T follicular helper cell (primary cell): ENCODE measurements at places on chromosomes 16 and 17.

DNA sequence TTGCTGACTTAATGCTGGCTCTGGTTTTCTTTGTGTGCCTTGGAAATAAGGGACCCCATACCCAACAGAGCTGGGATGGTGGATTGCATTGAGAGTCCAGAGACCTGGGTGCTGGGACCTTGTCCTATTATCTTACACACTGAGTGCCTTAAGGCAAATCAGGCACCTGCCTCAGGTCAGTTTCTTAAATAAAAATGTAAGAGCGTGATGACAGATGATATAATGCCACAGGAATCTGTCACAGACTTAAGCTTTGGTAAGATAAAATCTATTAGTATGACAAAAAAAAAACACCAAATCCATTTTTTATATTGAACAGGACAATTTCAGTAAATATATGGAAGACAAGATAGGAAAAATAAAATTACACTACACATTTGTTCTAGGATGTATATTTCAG is 1.6 kb downstream of the MT1A start:
- DNase-seq, result no peak

- DNase-seq, result no peak
These were observed 141.2 kb downstream of the CMIP start for GRCh38 chr16:81585785-81586184.

DNA sequence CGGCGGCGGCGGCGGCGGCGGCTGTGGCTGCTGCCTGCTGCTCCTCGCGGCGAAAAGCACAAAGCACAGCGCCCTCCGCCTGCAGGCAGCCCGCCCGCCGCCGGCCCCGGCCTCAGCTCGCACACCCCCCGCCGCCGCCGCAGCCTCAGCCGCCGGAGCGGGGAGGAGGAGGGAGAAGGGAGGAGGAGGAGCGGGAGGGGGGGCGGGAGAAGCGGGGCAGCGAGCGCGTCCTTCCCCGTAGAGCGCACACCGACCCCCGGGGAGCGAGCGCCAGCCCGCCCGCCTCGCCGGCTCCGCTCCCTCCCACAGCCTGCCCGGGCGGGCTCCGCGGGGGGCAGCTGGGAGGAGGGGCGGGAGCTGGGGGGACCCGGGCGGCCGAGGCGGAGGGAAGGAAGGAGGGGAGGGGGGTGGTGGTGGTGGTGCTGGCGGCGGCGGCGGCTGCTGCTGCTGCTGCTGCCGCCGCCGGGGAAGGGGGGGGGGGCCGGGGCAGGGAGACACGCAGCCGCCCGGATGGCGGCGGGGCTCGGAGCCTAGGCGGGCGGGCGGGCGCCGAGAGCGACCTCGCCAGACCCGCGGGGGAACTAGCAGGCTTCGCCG is at the start of gene UBTF:
Gene UBTF (minus strand): TSS at position 60 of the 597 bp plus-strand sequence. CDS start 1,446 bp downstream, outside the sequence.
- DNase-seq, result peak; percentile 65

DNA sequence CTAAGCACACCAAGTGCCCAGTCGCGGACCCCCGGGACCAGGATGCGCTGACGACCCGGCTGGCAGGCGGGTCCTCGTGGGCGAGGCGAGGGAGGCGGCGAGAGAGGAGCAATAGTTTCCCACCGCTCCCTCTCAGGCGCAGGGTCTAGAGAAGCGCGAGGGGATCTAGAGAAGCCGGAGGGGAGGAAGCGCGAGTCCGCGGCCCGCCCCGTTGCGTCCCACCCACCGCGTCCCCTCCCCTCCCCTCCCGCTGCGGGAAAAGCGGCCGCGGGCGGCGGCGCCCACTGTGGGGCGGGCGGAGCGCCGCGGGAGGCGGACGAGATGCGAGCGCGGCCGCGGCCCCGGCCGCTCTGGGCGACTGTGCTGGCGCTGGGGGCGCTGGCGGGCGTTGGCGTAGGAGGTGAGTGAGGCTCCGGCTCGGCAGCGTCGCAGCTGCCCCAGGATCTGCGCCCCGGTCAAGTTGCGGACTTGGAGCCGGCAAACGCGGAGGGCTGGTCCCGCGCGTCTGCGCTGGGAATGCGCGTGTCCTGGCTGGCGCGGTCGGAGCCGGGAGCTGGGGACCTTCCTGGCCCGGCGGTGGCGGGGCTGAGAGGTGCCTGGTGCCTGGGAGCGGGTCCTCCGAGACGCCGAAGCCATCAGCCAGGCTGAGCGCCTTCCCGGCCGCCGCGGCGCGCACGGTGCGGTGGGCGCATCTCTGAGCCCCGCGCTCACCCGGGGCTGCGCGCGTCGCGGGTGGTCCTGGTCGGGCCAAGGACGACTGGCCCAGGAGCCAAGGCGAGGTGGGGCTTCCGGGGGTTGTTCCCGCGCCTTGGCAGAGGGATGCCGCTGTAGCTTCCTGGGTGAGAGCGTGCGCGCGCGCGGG is at the start of gene ITGB3:
Gene ITGB3 (plus strand): TSS at position 287 of the 862 bp plus-strand sequence. CDS start 35 bp downstream, at position 322.
- peak; percentile 35 for DNase-seq

- no peak for DNase-seq
These were observed 9.6 kb upstream of the MAPK3 start for GRCh38 chr16:30132591-30132990.

- DNase-seq, result no peak
These were observed 31.0 kb upstream of the BHLHA9 start for GRCh38 chr17:1239210-1239609.

DNA sequence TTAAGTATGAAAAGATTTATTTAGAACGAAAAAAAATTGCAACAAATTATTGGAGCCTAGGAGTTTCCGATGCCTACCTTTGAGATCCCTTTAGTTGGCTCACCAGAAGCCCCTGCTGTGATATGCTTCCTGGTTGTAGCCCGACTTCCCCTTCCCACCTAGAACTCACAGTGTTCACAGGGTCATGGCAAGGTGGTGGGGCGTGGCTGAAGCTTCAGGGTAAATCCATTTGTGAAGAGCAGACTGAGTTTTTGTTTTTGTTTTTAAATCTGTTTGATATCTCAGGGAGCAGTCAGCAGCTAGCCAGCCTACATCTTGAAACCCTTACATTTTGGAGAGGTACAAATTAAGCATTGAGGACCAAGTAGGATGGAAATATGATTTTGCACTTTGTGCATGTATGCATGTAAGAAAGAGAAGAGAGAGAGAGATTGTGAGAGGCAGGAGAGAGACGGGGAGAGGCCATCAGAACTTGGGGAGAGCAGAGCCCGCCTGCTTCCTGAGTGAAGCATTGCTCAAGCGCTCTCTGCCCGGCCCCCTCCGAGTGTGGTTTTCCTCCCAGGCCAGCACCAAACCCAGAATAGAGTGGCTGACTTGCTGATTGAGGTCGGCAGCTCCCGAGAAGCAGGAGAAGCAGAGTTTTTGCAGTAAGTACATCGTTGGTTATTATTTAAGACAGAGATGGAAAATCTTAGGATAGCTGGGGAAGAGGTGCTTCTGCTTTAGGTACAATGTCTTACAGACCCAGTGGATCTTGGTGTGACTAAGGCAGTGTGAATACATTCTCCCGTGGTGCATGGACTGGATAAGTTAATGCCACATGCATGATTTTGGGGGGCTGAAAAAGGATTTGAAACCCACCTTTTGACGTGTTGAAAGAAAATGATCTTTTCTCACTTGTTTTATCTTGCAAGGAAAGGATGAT is 64.2 kb downstream of the SPECC1 start:
- DNase-seq, result no peak

- DNase-seq, result no peak
These were observed 61.3 kb upstream of the ADORA2B start for GRCh38 chr17:15883617-15884111.

GRCh38 chr17:46958041-46958591 is 20.9 kb downstream of the RPRML start:
- DNase-seq, result no peak

GRCh38 chr16:78543023-78543422 is 443.6 kb downstream of the WWOX start:
- DNase-seq, result no peak

- no peak for DNase-seq
These were observed 43.9 kb downstream of the USP31 start for GRCh38 chr16:23105309-23105708.

DNA sequence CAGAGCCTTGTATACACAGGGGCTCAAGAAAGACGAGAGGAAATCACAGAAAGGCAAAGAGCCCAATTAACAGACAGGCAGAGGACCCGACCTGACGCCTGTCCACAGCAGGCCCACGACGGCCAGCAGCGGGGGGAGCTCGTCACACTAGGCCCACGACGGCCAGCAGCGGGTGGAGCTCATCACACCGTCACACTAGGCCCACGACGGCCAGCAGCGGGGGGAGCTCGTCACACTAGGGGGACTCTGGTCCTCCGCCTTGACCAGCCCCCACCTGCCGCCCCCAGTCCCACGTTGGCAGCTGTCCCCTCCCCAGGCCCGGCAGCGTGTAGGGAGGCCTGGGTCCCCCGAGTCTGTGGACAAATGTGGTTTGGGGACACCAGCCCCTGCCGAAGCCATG is 23.7 kb upstream of the GNG13 start:
- DNase-seq, result no peak

- DNase-seq, result no peak
These were observed 70.9 kb upstream of the KIFC3 start for GRCh38 chr16:57873218-57873617.

DNA sequence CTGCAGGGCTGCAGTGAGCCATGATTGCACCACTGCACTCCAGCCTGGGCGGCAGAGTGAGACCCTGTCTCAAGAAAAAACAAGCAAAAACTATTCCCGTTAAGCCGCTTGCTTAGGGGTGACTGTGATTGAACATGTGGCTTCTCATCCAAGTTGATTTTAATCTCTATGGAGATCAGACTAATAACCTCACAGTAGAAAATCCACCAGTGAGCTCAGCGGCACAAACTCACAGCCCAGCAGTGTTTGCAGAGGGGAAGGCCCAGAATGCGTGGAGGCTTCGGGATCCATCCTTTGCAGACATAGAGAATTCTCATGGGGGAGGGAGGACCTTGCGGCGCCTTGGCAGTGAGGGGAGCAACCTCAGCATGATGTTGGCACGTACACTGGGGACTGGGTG is 7.4 kb downstream of the BANP start:
- no peak for DNase-seq

- no peak for DNase-seq
These were observed 115.7 kb upstream of the IRX3 start for GRCh38 chr16:54402270-54402669.

DNA sequence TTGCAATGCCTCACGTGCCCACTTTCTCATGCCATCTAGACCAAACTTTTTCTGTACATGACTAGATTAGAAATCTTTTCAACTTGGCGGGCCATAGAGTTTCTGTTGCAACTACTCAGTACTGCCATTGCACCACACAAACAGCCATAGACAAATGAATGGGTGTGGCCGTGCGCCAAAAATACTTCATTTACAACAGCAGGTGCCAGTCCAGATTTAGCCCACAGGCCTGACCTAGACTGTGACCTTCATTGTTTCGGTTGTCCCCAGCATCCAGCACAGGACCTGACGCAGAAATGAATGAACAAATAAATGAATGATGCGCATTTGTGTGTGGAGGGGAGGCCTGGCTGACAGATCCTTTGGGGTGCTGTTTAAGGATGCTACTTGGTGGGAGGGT is 14.3 kb upstream of the PDK2 start:
- DNase-seq, result no peak

DNA sequence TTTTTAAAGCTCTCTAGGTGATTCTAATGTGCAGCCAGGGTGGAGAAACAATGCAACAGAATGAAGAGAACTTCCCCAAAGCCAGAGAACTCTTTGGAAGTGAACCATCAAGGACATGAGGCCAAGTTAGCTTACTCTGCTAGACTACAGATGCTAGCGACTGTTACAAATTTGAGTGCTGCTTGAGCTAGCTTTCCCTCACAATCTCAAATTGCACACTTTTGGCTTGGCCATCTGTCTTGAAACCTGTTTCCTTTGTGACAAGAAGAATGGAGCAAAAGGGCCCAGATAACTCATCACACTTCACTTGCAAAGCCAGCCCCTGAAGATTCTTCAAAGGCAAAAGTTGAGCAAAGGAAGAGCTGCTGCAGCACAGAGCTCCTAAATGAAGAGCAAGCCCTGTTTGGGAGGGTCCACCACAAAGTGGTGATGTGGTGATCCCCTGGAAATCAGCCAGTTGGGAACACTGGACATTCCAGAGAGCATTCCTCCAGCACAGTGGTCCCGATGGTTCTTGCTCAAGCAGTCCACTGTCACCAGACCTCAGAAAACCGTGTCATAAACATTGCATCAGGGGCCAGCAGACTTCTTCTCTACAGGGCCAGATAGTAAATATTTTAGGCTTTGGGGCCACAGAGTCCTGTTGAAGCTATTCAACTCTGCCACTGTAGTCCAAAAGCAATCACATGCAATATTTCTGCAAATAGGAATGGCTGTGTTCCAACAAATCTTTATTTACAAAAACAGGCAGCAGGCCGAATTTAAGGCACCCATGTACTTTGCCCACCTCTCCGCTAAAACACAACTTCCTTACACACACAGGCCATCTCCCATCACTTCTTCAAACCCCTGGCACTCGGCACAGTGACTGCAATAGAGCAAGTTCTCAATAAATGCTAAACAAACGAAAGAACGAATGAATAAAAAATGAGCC is 21.2 kb downstream of the SLC39A11 start:
- no peak for DNase-seq

- DNase-seq, result peak; percentile 65
These were observed 29.9 kb upstream of the TNS4 start for GRCh38 chr17:40531051-40531991.

- no peak for DNase-seq
These were observed 21.1 kb upstream of the PHF12 start for GRCh38 chr17:28972437-28972836.

DNA sequence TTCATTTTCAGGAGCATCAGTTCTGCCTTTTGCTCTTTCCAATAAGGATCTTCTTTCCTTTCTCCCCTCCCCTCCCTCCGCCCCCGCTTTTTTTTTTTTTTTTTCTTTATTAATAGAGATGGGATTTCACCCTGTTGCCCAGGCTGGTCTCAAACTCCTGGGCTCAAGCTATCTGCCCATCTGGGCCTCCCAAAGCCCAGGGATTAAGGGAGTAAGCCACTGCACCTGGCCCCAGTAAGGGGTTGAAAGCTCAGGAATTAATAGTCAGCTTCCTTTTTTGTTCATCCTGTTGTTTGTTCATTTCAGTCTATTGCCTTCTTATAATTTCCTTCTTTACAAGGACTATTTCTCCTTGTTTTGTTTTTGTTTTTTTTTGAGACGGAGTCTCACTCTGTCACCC is 7.9 kb upstream of the C17orf58 start:
- DNase-seq, result no peak

- no peak for DNase-seq
These were observed 17.9 kb upstream of the ZNF652 start for GRCh38 chr17:49379926-49380325.

DNA sequence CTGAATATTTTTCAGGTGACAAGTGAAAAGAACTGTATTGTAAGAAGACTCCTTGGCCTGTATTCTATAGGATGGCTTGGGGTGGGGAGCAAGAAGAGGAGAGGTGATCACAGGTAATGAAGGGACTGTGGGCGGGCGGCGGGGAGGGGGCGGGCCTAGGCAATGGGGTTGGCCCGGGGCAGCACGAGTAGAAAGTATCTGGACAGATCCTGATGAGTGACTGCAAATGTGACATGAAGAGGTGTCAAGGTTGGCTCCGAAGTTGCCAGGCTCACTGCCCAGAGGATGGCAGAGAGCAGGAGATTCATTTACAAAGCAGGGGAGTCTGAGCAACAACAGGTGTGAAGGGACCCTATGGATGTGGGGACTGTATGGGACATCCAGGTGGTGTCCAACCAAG is 10.8 kb upstream of the G6PC1 start:
- DNase-seq, result no peak

- DNase-seq, result no peak
These were observed 67.8 kb downstream of the CCDC182 start for GRCh38 chr17:57677301-57677700.

GRCh38 chr17:37648555-37648954 is 5.3 kb upstream of the DDX52 start:
- no peak for DNase-seq

GRCh38 chr16:22813948-22814710 is at the start of gene HS3ST2:
Gene HS3ST2, plus strand, starts transcription at chr16:22814162. Its CDS starts 449 bp downstream, at chr16:22814611.
- no peak for DNase-seq

- DNase-seq, result no peak
These were observed 62.9 kb upstream of the ATF7IP2 start for GRCh38 chr16:10322723-10323527.
